Heart left ventricle (tissue), 16 donors: ENCODE measurements at places on chromosomes 2 and 18. TPM values are rescaled to one million over a fixed set of nuclear protein-coding genes. Genes with fewer than 3 reads are reported as not detected.

Gene VAMP5
- polyA plus RNA-seq: 65.4 TPM

Gene UGT1A3
- polyA plus RNA-seq: not detected

Gene ALKAL2
- polyA plus RNA-seq: 1.2 TPM

Gene FAP
- polyA plus RNA-seq: 0.88 TPM

Gene GAL3ST2
- polyA plus RNA-seq: not detected

Gene NEB
- polyA plus RNA-seq: 0.43 TPM

Gene DUSP19
- polyA plus RNA-seq: 4.2 TPM

Gene ALK
- polyA plus RNA-seq: not detected

Gene INHBB
- polyA plus RNA-seq: 2.8 TPM
